ENCODE measurements at places on chromosomes 11 and 22.

DNA sequence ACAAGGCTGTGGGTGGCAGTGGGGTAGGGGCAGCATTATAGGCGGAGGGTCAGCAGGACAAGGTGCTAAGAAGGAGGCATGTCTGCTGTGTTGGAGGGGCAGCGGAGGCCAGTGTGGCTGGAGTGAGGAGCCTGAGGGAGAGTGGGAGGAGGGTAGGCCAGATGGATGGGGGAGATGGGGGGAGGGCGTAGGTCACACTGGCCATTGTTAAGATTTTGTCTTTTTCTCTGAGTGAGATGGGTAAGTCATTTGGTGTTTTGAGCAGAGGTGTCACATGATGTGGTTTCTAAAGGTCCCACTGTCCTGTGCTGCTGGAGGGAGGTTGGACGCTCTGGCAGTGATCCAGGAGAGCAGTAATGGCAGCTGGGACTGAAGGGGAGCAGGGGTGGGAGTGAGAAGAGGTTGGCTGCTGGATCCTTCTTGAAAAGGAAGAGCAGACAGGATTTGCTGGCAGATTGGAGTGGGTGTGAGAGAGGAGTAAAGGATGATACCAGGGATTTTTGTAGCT, 9.8 kb downstream of the PPP6R3 start:
- no peak for DNase-seq

DNA sequence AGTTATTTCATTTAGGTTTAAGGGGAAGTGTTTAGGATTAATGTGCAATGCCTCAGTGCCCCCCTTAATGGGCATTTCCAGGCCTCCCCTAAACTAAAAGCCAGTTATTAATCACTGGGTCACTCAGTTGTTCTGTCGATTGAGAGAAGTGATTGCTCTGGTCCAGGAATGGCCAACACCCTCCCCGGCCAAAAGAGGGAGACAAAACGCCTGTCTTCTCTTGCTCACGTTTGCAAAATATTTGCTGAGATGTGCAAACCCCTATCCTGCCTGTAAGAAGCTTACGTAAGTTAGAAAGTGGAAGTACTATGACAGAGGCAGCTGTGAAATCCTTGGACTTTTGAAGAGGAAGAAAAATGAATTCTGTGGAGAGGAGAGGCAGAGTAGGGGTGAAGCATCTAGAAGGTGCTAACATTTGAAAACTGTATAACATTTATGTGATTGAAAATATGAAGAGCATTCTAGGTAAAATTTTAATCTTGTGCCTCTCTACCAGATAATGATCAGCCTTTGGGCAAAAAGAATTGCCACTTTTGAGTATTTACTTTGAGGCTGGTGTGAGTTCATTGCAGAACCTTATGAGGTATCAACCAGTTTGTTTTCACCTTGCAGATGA, 37.7 kb downstream of the NTM start:
- DNase-seq, result peak; percentile 23

DNA sequence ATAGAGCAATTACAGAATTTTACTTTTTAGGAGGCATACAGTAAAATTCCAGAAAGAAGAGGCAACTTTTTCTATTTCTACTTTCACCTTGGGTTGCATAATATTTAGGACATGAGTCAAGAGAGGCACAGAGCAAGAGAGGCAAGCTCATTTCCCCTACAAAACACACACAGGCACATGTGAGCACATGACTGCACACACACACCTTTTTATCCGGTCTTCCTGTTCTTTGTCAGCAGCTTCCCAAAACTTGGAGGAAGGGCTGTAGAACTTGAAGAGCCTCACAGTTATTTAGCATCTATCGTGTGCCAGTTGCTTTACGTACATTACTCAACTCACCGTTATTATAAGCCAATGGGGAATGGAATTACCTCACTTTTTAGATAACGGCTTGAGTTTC, 37.8 kb upstream of the CCDC179 start:
- no peak for DNase-seq

DNA sequence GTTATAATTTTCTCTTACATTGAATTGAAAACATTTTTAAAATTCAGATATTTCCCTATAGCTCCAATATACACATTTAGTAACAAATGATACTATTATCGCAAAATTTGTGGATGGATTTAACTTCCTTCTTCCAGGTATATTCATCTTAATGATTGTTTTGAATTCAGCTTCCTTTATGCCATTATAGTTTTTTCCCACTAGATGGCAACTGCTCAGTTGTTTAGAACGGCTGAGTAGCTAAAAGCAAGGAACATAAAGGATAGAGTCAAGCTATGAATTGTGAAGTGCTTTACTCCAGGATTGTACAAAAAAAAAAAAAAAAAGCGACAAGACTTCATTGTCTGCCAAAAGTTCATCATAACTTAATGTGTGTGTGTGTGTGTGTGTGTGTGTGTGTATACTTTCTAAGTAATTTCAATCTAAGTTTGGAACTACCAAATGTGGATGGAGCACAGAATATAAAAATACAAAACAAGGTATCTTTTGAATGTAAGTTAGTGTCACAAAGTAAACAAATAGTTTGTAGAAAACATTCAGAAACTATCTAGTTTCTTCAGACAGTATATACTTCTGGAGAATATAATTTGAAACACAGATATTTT, 846.4 kb downstream of the DLG2 start:
- peak; percentile 11 for DNase-seq

DNA sequence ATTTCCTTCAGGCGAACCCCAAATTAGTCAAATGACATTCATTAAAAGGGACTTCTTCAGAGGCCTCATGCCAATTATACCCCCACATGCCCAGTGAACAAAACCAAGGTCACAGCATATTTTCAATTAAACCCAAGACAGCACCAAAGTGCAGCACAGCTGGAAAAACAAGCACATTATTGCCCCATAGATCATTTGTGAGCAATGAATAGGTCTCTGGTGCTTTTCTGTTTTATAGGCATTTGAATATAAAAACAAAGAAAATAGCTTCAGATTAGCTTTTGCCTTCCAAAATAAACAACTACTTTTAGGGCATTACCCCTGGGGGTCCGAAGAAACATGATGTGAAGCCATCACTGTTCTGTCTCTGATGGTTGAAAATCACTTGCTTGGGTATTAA, 1319.9 kb downstream of the LRRC4C start:
- no peak for DNase-seq

DNA sequence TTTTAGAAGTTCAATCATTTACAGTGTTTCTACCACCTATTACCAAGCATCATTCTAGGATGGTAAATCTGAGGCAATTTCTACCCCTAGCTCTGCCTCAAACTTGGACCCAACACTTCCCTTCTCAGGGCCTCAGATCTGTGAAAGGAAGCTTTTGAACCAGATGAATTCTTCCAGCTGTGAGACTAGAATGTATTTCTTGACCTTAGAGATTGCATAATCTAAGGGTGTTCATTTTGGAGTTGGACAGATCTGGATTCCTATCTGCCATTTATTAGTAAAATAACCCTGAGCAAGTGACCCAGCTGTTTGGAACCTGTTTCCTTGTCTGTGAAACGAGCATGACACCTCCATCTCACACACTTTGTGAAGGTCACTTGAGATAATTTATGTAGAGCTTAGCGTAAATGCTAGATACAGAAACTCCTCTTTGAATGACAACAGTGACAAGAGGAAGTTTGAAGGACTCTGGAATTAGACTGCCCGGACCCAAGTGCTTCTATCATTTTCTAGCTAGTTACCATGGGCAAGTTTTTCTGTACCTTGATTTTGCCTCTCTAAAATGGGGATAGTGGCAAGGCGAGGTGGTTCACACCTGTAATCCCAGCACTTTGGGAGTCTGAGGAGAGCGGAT, 3.8 kb upstream of the INTS5 start:
- DNase-seq, result no peak

- DNase-seq, result no peak
Measured at GRCh38 chr11:7892059-7892699, 38.9 kb downstream of the OR10A6 start.

- no peak for DNase-seq
Measured at GRCh38 chr11:102792604-102793003, 5.4 kb downstream of the MMP1 start.

DNA sequence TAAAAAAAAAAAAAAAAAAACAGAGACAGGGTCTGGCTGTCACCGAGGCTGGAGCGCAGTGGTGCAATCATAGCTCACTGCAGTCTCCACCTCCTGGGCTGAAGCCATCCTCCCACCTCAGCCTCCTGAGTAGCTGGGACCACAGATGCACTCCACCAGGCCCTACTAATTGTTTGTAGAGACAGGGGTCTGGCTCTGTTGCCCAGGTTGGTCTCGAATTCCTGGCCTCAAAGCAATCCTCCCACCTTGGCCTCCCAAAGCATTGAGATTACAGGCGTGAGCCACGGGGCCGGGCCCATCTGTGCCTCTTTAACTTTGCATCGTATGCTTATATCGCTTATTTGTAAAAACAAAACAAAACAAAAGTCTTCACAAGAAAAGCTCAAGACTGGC, 3.1 kb downstream of the CPT1A start:
- DNase-seq, result no peak

Measured in hippocampal formation (tissue), 2 donors.